ENCODE measurements at places on chromosomes 1 and 21.

DNA sequence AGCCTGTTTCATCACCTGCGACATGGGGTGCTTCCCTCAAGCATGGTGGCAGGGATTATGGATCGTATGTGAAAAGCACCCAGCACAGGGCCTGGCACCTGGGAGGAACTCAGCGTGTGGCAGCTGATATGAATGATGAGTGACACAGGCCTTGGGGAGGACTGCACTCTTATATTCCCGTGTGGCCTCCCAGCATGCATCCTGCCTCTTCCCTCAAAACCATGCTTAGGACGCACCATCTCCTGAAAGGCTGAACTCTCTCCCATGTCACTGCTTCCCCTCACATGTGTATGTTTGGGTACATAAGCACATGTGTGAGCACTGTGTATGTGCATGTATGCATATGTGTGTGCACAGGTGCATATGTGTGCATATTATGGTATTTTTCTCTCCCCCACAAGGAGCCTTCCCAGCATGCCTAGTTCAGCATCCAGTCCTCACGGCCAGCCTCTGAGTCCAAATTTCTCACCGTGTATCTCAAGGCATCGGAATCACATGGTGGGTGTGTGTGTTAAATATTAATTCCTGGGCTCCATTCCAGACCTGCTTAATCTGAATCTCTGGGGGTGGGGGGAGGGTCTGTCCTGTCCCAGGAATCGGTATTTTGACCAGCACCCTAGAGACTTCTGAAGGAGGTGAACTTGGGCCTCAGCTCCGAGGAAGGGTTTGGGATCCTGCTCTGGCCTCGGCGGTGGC is 12.8 kb downstream of the MYOM3 start:
- no peak for DNase-seq

GRCh38 chr1:184823080-184823479 is 68.4 kb upstream of the EDEM3 start:
- no peak for DNase-seq

DNA sequence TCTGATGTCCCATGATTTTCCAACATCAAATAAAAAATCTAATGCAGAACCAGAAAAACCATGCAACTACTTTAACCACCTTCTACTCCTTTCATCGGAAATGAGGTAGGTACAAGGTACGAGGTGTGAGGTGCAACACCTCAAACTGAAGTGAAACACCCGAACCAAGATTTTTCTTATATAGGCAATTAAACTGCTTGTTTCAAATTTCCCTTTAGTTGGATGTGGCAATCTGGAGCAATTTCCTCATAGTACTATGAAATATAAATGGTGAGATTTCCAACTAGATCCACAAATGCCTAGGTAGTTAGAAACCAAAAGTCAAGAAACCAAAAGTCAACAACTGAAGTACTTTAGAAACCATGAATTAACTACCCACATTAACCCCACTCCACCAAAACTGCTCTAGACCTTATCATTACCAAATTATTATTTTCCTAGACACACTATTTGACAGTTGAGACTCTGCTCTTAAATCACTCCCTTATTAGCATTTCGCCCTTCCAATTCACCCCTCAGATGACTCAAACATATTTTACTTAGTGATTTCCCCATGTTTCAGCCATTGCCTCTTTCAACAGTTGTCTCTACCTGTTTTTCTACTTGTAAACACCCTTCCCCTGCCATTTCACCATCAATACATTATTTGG is 37.8 kb downstream of the FUBP1 start:
- no peak for DNase-seq

DNA sequence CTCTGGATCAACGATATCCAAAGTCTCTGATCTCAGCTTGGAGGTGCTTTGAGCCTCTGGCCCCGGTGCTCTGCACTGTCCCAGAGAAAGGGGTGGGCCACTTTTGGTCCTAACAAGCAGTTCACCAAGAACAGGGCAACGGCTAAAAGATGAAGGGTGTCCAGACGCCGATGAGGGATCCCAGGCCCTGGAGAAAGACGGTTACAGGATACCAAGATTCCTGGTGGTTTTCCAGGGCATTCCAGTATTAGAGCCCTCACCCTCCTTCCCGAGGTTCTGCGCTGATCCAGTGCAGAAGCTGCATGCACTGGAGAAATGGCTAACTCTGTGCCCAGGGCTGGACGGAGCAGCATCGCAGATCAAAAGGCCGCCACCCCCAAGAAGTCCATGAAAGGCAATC is 149.9 kb upstream of the IRF2BP2 start:
- no peak for DNase-seq

- no peak for DNase-seq
Observed at GRCh38 chr1:245894843-245895242, 612.2 kb downstream of the SMYD3 start.

DNA sequence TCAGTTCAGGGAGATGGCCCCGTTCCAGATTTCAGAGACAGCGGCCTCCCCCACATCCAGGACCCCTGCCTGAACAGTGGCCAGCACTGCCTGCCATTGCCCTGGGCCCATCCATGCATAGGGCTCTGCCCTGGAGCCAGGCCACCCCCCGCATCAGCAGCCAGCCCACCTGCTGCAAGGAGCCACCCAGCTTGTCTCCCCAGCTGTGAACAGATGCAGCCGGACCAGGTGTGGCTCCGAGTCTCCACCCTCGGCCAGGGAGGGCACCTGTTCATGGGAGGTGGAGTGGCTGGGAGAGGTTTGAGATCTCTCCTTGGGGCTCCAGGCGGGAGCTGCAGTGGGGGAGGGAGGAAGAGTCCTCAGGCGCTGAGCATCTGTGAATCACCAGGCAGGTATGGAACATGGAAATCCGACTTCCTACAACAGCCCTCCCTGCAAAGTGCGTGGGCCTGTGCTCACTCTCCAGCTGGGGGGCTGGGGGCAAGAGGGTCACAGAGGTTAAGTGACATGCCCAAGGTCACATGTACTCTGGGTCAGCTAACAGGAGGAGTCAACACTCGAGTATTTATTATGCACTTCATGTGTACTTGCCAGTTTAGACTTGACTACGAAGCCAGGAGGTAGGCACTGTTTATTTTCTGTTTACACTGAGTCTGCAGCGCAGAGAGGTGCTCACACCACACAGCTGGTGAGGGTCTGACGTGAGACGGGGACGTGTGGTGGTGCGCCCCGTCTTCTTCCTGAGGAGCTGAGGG is 4.8 kb upstream of the HES5 start:
- no peak for DNase-seq

DNA sequence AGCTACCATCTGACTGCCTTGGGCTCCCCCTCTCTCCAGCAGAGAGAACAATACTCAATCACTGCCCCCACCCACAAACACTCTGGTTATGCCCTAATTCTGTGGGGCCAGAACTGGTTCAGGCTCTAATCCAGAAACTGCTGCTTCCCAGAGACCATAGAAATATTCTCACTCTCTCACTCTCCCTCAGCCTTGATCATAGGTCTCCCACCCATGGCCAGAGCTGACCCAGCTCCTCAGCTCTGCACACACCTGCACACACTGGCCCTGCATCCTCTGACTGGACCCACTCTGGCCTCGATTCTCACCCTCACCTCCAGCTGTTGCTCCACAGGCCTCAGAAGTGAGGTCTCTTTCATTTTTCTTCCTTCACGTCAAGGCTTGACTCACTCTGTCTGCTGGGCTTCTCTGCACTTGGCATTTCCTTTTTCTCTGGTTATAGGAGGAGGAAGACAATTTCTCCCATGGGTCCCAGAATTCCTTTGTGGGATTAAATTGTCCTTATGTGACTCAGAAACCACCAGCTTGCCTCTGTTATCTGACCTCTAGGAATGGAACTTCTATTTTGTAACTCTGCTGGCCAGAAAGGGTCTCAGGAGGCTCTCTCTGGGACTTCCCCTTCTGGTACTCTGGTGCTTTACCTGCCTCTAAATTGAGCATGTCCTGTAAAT is 15.6 kb upstream of the ZMYM6 start:
- DNase-seq: no peak

DNA sequence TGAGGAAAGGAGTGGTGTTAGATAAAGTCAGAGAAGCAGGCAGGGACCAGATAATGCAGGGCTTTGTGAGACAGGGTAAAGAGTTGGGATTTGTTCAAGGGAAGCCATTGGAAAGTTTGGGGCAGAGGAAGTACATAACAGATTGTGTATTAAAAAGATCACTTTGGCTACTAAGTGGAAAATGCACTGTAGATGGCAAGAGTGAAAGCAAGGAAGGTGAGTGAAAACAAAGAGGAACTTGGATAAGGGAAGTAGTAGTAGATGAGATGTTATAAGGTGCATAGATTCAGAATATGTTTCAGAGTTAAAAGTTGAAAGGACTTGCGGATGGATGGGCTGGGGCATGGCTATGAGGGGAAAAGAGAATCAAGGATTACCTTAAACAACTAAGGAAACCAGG is 17.4 kb downstream of the MRPL39 start:
- no peak for DNase-seq

- DNase-seq: no peak
Observed at GRCh38 chr1:205782627-205783432, 7.5 kb upstream of the RAB29 start.

DNA sequence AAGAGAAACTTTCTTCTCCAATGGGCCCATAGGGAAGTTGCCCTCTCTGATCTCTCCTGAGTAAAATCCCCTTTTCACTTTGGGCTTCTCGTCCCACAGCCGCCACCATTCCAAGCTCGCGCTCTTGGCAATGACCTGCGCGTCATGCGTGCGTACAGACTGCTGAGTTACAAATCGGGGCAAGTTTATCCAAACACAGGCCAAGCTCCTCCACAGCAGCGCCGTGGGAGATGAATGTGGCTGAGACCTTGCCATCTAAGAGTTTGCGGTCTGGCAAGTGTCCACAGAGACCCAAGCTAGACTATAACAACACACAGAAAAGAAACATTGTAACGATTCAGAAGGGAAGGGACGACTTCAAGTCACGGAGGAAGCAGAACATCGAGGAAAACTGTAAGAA is 116.3 kb upstream of the SOD1 start:
- no peak for DNase-seq

DNA sequence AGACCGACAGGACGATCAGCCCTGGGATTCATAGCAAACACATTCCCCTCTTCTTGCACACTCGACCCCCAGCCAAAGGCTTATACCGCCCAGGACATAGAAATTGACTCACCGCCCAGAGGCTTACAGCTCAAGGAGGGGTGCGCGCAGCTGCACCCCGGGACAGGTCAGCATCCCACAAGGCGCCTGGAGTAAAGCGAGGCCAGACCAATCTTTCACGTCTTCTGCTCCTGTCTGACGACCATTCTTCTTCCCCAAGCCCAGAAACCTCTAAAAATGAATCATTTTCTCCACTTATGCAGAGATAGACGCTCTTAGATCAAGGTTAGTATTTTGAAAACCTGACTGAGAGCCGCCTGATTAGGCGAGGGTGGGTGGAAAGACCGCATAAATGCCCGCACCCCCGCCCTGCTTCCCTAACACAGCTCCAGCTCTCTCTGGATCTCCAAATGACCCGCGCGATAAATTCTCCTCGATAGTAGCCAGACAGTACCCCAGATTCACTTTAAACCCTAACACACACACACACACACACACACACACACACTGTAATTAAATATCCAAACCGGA is 1.9 kb upstream of the LHX8 start:
- DNase-seq: no peak

DNA sequence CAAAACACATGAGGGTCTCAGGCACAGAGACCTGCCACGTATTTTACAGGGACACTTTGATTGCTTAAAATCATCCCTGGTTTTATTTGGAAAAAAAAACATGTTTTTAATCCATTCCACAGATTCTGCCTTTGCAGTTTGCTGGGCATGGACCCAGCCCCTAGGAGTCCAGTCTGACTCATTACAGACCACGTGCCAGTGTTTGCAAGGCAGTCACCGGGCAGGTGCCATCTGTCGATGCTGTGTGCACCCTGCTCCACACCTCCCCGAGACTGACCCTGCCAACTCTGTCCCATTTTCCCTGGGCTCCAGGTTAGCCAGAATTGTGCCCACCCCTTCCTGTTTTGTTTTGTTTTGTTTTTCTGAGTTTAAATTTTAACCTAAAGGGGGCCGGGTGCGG is 148.4 kb upstream of the TMEM51 start:
- DNase-seq: no peak

DNA sequence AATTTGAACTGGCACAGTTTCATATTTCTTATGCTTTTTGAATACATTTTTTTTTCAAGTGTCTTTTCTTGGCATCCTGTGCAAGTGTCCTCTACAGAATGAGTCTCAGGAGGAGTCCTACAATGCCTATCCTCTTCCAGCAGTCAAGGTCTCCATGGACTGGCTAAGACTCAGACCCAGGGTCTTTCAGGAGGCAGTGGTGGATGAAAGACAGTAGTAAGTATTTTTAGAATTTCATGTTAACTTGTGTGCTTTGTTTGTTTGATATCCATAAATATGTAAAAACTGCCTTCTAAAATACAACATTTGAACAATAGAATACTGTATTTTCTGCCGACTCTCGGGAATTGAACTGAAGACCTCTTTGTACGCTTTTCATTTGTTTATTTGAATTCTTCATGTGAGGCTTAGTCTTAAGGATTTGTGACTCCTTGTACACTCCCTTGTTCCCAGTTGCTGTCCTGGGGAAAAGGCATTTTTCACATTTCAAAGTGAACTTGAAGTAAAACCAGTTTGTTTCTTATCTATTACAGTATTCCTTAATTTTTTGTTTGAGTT is 56.6 kb downstream of the NCF2 start:
- DNase-seq: no peak

GRCh38 chr1:223423641-223424233 is 30.5 kb downstream of the CCDC185 start:
- no peak for DNase-seq

GRCh38 chr1:116824631-116825206 is 70.5 kb downstream of the CD2 start:
- no peak for DNase-seq
